ENCODE measurements at places on chromosomes 5 and 9.
A peak's percentile ranks its signal among the peaks of the same experiment; 100 is the strongest.

GRCh38 chr5:54775645-54776044 is 209.7 kb downstream of the ESM1 start:
- no peak for DNase-seq

- DNase-seq, result no peak
Observed at GRCh38 chr5:158698768-158699284, 400.9 kb downstream of the EBF1 start.

DNA sequence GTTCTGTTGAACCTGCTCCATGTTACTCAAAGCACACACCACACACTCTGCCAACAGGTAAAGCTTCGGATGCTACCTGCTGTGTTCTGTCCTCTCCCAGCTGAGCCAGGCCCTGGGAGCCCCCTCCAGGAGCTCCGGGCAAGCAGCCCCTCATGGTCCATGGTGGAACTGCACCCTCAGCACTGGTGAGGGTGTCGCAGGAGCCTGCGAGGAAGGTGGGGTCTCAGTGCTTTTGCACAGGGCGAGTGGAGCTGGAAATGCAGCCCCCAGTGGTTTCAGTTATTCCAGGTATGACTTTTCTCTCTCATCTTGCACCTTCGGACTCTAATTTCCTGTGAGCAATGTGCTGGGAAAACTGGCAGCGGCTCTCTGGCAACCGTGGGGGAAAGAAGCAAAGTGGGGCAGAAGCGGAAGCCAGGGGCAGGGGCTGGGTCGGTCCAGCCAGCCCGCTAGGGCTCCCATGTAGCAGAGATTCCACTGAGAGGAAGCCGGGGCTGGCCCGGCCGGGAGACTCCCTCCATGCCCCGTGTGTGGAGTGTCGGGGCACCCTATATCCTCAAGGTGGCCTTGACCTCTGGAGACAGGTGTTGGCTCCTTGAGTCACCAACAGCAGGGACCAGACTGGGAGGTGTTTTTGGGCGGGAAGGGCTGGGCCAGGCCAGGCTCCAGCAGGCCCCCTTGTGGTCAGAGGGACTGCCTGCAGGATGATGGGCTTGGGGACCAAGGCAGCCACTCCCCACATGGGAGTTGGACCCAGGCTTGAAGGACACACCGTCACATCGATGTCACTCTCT is 75.6 kb upstream of the PRSS3 start:
- peak; percentile 20 for DNase-seq

DNA sequence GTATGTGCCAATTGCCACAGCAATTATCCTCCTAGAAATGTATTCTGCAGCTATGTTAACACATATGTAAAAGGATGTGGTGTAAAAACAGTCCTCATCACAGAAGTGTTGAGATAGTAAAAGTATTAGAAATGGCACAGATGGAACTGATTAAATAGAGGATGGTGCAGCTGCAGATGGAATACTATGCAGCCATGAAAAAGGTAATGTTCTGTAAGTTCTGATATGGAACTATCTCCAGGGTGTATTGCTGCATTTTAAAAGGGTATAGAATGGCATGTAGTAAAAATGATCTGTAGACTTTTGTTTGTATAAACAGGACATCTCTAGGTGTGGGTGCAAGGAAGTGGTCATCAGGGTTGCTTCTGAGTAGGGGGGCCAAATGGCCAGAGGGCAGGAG is 63.0 kb upstream of the PHYKPL start:
- DNase-seq, result no peak

DNA sequence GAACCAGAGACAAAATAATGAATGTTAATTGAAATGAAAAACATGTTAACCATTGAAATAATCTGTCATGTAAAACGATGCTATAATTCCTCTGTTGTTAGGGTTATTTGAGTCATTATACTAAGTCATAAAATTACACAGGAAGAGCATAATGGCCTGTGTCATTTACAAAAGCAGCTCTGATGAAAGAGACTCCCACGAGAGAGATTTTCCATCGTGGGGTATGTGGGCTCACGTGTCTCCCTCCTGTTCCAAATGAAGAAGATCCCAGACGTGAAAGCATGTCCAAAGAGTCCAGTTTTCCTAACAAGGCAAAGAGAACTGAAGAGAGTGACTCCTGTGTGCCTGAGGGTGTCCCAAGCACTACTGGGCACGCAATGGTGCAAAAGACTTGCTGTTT is 379.8 kb downstream of the SPOCK1 start:
- no peak for DNase-seq

GRCh38 chr9:113343732-113344231 is 3.7 kb upstream of the WDR31 start:
- DNase-seq, result no peak

DNA sequence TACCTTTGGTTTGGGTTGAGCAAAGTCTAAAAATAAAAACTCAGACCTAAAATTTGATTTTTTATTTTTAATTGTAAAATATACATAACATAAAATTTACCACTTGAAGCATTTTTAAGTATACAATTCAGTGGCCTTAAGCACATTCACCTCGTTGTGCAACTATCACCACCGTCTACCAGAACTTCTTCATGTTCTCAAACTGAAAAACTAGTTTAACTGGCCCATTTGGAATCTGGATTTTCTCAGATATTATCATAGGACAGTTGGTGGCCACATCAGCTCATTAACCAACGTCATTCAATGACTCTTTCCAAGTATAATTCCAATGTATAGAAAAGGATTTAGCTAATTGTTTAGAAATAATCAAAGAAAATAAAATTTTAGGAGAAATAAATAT is 319.3 kb downstream of the TLE1 start:
- DNase-seq, result no peak

DNA sequence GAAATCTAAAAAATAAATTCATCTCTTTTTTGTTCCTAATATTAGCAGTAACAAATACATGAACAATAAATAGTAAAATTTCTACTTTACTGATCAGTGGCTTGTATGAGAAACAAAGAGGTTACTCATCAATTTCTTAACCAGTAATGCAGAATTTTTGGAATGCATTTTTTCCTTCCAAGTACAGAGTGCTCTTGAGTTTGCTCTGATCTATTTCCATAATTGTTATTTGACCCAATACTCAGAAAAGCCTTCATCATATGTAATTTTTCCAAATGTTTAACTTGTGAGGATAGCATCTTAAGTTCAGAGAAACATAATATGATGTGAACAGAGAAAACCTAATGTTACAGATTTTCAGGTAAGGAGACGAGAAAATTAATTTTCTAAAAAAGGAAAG is 47.3 kb downstream of the FBN2 start:
- no peak for DNase-seq

- DNase-seq, result no peak
Observed at GRCh38 chr5:178553517-178553916, 36.7 kb downstream of the COL23A1 start.

GRCh38 chr5:2353211-2353610 is 398.3 kb downstream of the IRX2 start:
- no peak for DNase-seq

- no peak for DNase-seq
Observed at GRCh38 chr5:172035049-172035448, 28.6 kb upstream of the FBXW11 start.

- no peak for DNase-seq
Observed at GRCh38 chr5:175700991-175701390, 43.1 kb downstream of the HRH2 start.

DNA sequence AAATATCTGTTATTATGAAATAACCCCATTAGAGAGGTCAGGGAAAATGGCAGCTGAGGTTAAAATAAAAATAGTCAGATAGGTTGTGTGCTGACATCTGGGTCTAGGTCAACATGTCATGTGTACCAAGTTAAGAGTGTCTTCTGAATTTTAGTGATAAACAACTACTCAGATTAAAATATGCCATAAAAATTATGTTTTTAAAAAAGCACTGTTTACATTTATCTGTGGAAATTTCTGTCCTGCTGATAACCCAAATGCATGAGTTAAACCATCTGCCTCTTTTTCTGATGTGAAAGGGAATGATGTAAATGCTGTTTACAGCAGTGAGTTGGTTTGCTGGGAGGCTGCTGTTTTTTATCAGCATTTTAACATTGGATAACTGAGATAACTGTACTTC is 361.2 kb upstream of the TARS1 start:
- DNase-seq, result no peak

DNA sequence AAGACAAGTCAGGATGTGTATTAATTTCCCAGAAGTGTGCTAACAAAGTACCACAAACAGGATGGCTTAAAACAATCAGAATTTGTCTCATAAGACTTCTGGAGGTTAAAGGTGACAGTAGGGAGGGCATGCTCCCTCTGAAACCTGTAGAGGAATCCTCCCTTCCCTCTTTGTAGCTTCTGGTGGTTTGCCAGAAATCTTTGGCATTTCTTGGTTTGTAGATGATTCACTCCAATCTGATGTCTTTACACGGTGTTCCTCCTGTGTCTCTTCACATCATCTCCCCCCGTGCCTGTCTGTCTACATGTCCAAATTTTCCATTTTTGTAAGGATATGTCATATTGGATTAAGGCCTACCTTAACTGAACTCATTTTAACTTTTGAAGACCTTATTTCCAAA is 471.5 kb downstream of the ZNF608 start:
- no peak for DNase-seq

- DNase-seq, result no peak
Observed at GRCh38 chr5:152532714-152533113, 127.6 kb upstream of the NMUR2 start.

- no peak for DNase-seq
Observed at GRCh38 chr5:14062178-14062577, 81.0 kb upstream of the TRIO start.

DNA sequence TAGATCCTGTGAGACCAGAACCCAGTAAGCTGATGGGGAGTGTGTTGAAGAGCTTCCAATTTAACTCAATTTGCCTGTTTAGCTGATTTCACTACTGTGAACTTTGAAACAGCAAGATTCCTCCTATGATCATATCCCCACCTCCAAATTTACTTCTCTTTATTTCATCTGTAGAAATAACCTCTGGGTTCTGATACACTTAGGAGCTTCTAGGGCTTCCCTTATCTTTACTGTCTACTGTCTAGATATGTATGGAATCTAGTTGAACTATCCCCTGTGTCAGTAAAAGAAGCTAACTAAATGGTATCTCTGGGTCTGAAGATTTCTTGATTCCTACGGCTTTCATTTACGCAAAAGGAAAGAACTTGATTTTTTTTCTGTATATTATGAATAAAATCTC is 116.8 kb downstream of the GCNT1 start:
- DNase-seq, result no peak

GRCh38 chr5:73764996-73765395 is 139.0 kb downstream of the ARHGEF28 start:
- no peak for DNase-seq

GRCh38 chr9:100111235-100111634 is 12.2 kb downstream of the INVS start:
- DNase-seq, result no peak

DNA sequence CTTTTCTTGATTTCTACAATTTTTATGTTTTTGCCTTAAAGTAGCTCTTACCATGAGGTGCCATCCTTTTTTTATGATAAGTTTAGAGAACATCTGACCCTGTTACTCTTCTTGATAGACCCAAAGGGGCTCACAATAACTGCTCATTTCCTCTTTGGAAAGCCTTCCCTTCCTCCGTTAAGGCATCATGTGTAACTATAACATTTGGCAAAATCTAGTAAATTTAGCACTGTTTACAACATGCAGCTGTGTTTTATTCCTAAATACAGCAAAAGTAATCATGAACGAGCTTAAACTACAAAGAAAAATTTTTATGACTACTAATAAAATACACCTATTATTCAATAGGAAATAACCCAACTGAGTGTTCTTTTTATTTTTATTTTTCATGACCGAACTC is 705.1 kb downstream of the MAT2B start:
- no peak for DNase-seq

DNA sequence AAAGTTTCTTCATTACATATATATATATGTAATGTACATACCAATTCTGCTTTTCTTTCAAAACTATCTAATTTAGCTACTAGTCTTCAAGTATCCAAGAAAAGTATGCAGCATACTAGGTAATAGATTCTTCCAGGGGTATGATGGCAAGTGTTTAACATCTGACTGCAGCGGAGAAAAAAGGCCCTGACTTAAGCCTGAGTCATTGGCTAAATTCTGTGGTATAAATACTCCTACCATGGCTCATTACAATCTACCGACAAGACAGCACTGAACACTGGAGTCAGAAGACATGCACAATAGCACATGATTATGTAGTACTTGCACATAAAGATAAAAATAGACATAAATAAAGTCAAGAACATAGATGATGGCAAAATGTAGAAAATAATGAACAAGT is 439.9 kb downstream of the BRINP1 start:
- DNase-seq, result no peak

GRCh38 chr5:73624888-73625287 is 1.1 kb upstream of the ARHGEF28 start:
- DNase-seq, result no peak

DNA sequence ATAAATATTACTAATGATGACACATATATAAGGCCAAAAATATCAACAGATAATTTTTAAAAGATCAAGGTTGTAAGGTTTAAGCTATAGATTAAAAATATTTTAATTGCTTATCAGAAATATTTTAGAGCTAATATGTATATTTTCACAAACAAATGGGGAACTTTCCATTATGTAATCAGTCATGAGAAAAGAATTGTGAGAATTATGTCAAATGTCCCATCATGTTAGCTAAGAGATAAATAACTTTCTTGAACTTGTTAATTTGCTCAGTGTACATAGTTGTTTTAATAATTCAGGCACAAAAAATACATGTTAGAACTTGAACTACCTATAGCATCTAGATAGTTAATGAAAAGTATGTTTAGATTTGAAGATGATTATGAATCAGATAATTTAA is 67.7 kb downstream of the SYK start:
- DNase-seq, result no peak

- DNase-seq, result peak; percentile 55
Observed at GRCh38 chr5:73160239-73160671, 12.7 kb upstream of the TMEM174 start.

DNA sequence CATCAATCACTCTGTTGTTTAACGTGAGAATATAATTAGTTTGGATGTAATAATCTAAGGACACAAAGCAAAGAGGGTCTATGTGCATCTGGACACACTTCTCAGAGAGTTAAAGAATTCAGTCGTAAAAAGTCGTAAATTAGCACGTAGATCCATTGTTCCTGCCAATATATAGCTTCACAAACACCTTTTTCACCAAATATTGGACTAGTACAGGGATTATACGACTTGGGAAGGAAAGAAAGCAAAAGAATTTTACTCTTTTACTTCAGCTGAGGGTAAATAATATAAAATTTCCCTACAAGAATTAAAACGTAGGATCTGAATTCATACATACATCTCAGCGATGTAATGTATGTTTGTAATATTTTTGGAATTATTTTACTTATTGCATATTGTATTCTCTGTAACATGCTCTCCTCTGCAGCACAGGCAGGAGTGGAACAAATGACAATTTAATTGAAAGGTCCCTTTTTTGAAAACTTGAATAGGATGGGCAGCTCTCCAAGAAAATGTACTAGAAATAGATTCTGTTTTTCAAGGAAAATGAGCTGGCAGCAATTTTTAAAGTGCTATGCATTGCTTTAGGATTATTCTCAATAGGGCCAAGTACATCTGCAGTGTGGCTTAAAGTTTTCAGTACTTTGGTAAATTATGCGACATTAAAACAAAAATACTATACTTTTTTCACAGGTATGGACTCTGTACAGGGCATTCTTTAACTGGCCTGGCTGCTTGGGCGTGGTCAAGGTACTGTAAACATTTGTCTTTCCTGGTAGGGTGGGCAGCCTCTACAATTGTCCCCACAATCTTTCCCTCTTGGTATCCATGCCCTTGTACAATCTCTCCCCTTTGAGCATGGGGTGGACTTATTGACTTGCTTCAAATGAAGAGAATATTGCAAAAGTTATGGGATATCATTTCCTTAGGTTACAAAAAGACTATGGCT is 39.7 kb upstream of the HSD17B4 start:
- DNase-seq, result no peak

- no peak for DNase-seq
Observed at GRCh38 chr5:100464418-100464817, 70.8 kb upstream of the FAM174A start.

- no peak for DNase-seq
Observed at GRCh38 chr5:143229896-143230675, 173.4 kb downstream of the NR3C1 start.
